AG04450 (cell line): ENCODE measurements at places on chromosomes 2 and 18. TPM values are rescaled to one million over a fixed set of nuclear protein-coding genes. Genes with fewer than 3 reads are reported as not detected.

Gene GPR55
- not detected in 2 replicates for polyA plus RNA-seq

Gene CXCR2
- polyA plus RNA-seq, result not detected in 2 replicates

Gene ST6GAL2
- 0.06 TPM in 1 of 2 replicates, not detected in the other for polyA plus RNA-seq

Gene VWA3B
- polyA plus RNA-seq, result not detected in 2 replicates

Gene RIT2
- not detected in 2 replicates for polyA plus RNA-seq

Gene KCNG3
- polyA plus RNA-seq, result not detected in 2 replicates

- no peak for DNase-seq
Observed at GRCh38 chr2:197307933-197308521, 2.6 kb downstream of the ANKRD44 start.

- DNase-seq, result no peak
Observed at GRCh38 chr18:44545359-44545985, 135.2 kb upstream of the SETBP1 start.

GRCh38 chr2:25377822-25378421 lies 36.2 kb upstream of the DNMT3A start:
- no peak for DNase-seq

DNA sequence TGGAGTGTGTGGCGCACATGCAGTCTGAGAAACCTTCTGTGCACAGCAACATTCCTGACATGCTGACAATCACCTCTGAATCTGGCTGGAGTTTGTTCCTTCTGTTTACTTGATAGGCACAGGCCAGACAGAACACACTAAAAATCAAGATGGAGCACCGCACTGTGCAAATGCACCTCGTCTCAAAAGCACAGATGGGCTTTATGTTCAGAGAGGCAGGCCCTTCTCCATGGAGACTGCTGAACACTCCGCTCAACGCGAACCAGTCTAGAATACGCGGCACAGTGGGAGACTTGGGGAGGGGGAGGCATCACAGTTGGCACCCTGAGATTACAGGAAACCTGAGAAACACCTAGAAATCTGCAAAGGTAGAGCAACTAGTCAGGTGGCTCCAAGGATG lies 58.4 kb upstream of the DNMT3A start:
- no peak for DNase-seq

GRCh38 chr18:13394801-13395200 lies 176.2 kb downstream of the LDLRAD4 start:
- no peak for DNase-seq

- no peak for DNase-seq
Observed at GRCh38 chr2:88192613-88193012, 22.5 kb downstream of the THNSL2 start.

DNA sequence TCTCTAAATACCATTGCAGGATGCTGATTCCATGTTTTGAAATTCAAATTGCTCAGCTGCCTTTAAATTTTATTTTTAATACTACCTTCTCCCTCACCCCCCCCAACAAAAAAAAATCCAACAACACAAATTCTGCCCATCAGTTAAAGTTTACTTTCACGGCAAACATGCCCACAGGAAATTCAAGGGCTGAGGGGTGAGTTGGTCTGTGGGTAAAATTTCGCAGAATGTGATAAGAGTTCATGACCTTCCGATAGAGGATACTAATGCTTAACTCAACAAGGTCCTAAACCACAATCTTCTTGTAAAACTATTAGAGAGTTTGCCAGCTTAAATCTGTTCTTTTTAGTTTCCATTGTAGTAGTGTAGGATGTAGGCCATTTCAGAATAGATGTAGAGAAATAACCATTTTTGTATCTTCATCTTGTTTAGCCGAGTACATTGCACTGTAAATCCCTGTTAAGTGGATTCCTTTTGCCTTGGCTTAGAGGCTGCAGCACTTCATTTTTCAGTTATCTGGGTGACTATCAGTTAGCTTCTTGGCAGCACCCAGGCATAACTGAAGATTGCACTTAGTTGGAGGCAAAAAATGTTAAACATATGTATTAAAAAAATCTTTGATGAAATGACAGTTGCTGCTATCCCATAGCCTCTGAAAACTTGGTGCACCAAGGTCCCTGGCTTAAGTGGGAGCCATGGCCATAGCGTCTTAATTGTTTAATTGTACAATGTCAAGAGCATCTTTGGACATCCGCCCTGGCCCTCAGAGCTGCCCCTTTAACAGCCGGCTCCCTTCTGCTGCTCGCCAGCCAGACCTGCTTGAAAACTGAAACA lies 232.3 kb downstream of the HAUS1 start:
- no peak for DNase-seq

DNA sequence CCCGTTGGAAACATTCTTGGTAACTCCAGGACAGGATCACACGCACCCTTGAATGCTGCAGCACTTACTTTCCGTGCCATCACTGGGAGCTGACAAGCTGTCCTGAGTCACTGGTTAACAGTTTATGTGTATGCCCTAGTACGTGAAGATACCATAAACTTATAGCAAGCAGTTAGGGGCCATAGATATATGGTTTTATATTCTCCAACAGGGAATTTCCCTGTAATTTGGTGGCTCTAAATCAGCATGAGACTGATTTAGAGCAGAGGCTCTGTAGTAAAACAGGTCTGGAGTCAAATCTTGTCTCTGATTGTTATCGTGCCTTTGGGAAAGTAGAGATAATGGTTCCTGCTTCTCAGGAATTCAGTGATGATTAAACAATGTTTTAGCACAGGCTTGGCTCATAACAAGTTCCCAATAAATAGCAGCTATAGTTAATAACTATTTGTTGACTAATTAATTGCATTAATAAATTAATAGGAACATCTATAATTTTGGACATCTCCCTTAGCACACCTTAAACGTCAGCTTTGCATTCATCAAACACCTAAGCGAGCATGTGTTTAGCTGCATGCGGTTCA lies 215.2 kb downstream of the VAPA start:
- no peak for DNase-seq

DNA sequence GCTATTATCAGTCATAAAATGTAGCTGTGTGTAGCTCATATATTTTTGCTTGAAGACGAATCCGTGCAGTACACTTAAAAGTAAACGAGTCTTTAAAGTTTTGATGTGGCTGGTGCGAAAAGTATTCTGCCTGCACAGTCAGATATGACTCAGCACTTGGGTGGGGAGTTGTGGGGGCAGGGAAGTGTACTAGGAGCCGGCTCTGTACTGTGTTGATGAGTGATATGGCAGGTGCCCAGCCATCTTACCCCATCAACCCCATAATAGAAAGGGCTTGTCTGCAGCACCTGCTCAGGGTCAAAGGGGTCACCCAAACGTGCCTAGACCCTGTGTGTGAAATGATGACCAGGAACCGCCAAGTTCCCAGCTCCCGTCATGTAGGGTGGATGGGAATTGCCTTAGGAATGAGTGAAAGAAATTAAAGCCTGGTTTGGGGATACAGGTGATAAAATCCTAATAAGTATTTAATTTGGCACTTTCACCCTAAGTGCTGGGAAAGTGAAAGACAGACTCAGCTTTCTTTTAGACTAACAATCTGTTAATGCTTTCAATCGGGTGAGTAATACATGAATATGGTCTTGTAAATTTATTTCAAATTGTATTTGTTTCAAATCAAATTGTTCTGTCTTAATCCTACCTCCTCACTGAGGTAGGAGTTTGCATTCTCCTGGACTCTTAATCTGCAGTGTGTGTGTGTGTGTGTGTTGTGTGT lies 48.0 kb downstream of the BCL2L11 start:
- peak; percentile 44 for DNase-seq

DNA sequence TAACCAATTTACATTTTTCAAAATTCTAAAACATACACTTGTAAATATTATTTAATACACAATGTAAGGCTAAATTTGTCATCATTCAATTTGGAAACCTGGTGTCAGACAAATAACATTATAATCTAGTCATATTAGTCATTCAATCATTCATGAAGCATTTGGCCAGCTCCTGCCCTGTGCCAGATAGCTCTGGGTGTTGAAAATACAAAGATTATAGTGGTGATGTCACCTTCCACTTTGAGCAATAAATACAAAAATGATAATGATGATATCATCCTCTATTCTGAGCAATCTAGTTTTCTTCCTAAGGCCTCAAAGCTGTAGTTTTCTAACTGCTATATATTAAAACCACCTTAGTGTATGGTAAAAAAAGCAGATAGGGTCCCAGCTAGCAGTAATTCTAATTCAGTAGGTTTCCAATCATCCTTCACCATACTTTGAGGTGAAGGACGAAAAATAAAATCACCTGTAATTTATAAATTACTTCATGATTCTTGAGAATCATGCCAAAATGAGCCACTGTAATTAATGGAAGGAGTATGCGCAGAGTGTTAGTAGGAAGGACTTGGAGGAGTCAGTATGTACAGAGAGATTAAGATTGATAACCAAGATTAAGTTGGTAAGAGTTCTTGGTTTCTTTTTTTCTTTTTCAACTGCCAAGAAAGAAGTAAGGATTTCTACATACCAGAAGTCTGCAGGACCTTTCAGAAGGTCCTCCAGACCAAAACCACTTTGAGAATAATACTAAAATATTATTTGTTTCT lies 23.2 kb downstream of the MEMO1 start:
- DNase-seq, result no peak

DNA sequence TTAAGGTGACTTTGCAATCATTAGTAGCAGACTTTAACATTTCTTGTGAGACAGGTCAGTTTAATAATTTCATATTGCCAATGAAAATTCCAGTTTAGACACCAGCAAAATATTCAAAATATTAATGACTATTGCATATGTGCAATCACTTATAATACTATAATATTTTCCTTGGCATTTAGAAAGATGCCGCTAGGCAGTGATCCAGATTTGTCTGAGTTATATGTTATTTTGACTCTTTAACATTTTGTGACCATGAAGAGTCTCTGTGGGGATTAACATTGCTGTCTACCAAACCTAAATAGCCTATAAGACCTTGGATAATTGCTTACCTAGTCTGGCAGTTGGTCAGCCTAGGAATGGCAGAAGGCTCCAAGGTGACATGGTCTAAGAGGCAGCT lies 389.6 kb downstream of the THSD7B start:
- no peak for DNase-seq

DNA sequence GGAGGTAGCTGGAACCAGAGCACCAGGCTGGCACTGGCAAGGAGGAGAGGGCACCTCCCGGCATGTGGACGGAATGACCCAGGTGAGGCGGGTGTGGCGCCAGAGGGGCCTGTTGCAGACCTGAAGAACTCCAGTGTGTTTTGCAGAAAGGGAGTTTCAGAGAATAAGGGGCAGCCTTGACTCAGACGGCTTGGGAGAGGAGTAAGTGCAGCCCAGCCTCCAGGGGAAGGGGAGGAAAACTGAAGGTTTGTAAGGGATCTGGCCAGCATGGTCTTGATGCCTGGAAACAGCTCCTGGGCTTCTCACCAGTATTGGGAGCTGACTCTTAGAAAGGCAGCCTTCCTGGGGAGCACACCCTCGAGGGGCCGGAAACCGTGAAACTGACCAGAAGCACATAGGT lies 101.1 kb downstream of the AGAP1 start:
- DNase-seq, result no peak

- no peak for DNase-seq
Observed at GRCh38 chr18:73124175-73124574, 256.4 kb upstream of the NETO1 start.

GRCh38 chr2:231530099-231531011 lies at the start of gene NMUR1:
TSS of gene NMUR1 (minus strand) at chr2:231530445. CDS start at chr2:231530361, 84 bp downstream.
- DNase-seq, result no peak

GRCh38 chr2:45892757-45893156 lies 241.3 kb downstream of the PRKCE start:
- DNase-seq, result no peak

DNA sequence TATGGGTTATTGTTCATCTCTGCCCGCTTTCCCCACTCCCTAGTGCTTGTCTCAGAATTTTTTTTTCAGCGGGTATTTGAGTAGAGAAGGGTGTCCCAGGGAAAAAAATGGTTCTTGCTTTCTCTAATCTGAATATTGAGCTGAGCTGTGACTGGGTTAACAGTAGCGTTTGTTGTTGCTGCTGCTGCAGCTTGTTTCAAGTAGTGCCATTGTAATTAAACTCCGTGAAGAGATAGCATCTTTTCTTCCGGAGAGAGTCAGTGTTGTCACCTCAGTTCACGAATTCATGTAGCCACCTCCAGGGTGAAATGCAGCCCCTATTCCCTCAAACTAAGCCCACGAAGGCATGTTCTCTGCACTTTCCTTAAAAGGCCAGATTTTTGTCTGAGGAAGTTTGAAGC lies 1.5 kb upstream of the AAK1 start:
- DNase-seq, result no peak
